ENCODE measurements at places on chromosomes 6 and 20. TPM values are rescaled to one million over a fixed set of nuclear protein-coding genes. Genes with fewer than 3 reads are reported as not detected.

Gene CLIC5
- 2.9 TPM for total RNA-seq

Gene LRRC73
- 0.36 TPM for total RNA-seq

Gene FOXC1
- 3.0 TPM for total RNA-seq

Gene TCP11
- total RNA-seq, result not detected

Gene SSTR4
- total RNA-seq, result not detected

Gene PPP1R14C
- not detected for total RNA-seq

Gene FRMD1
- 0.83 TPM for total RNA-seq

Gene LGSN
- not detected for total RNA-seq

Gene TOMM34
- 8.8 TPM for total RNA-seq

Gene ARFGEF3
- 3.6 TPM for total RNA-seq
